ENCODE measurements at places on chromosomes 4 and X.

GRCh38 chr4:62644372-62644771, 1444.2 kb downstream of the ADGRL3 start:
- peak; percentile 76 for DNase-seq

DNA sequence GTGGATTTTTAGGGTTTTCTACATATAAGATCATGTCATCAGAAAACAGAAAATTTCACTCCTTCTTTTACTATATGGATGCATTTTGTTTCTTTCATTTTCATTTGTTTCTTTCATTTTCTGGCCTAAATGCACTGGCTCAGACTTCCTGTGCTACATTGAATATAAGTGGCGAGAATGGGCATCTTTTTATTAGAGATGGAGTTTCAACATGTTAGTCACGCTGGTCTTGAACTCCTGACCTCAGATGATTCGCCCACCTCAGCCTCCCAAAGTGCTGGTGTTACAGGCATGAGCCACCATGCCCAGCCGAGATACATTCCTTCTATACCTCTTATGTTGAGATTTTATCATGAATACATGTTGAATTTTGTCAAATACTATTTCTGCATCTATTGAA, 61.8 kb downstream of the BRWD3 start:
- DNase-seq = no peak

- peak; percentile 78 for DNase-seq
Observed at GRCh38 chrX:71178908-71179307, 34.3 kb downstream of the NLGN3 start.

- DNase-seq = no peak
Observed at GRCh38 chr4:18435781-18436180, 414.2 kb upstream of the LCORL start.

GRCh38 chr4:56748271-56748670, 67.2 kb upstream of the HOPX start:
- no peak for DNase-seq

DNA sequence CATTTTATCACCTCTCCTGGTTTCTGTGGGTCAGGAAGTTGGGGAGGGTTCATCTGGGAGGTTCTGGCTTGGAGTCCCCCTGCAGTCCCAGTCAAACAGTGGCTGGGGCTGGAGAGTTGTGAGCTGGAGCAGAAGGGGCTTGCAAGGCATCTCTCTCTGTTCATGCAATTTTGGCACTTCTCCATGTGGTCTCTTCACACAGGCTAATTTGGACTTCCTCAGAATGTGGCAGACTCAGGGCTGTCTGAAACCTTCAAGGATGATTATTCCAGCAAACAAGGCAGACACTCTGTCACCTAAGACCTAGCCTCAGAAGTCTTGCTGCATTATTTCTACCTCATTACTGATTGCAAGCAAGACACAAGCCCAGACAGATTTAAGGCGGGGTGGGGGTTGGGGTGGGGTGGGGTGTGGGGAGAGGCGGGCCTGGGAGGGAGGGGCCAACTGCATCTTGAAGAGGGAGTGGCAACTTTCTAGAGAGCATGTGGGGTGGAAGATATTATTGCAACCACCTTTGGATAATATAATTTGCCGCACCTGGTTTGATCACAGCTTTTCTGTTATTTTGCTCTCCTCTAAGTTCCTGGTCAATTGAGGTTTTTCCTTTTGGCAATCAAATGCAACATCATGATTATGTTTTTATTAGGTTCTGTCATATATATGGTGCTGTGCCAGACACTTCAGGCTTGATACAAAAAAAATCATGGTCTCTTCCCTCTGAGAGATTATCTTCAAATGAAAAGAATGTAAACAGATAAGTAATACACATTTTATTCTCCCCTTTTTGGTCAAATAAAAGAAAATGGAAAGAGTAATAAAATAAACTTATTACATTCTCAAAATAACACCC, 799.5 kb downstream of the RPA4 start:
- DNase-seq = no peak

DNA sequence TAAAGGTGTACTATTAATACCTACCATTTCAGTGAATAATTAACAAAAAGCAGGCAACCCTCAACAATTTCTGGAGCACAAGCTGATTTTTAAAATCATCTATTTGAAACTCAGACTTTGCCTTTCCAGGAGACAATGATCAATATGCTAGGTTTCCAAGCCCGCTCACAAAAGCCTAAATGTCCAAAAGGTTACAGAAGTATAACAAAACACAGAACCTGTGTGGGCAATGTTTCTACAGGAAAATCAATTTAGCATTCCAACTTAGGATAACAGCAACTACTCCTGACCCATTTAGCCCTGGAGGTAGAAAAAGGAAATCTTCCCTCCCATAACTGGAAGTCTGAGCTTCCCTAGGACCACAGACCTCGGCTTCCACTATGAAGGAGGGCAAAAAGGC, 3.9 kb downstream of the TAB3 start:
- no peak for DNase-seq

DNA sequence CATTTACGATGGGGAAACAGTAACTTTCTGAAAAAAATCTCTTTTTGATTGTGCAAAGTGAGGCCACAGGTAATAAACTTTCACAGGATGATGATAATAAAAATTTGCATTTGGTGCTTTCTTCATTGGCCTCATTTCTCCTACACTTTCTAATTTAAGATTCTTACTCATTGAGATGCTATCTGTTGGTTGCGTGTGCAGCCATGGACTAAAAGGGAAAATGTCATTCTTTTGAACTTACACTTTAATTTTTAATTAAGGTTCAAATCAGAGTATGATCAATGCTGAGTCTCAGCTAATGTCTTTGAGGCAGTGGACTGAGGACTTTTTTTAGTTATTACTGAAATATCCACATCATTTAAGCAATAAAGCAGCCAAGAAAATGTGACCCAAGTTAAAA, 87.6 kb downstream of the SEL1L3 start:
- no peak for DNase-seq

GRCh38 chrX:119941336-119941735, 2.2 kb downstream of the NKAP start:
- DNase-seq = no peak

GRCh38 chrX:22090181-22090580, 58.1 kb downstream of the PHEX start:
- DNase-seq = no peak

- peak; percentile 84 for DNase-seq
Observed at GRCh38 chrX:19107035-19107434, 15.2 kb downstream of the ADGRG2 start.
